ENCODE measurements at places on chromosomes 16 and 17. TPM values are rescaled to one million over a fixed set of nuclear protein-coding genes. Genes with fewer than 3 reads are reported as not detected.

Gene CCL8
- total RNA-seq: 0.72 TPM

Gene SOX15
- total RNA-seq: 6.8 TPM

- no peak overlapping the region for H3K27ac ChIP-seq
- DNase-seq: no peak
- H3K27me3 ChIP-seq: no peaks in the 10 kb centered on the region
These were observed 9.0 kb downstream of the SRR start for GRCh38 chr17:2312736-2313135.

Gene HOXB6
- 41.3 TPM for total RNA-seq

DNA sequence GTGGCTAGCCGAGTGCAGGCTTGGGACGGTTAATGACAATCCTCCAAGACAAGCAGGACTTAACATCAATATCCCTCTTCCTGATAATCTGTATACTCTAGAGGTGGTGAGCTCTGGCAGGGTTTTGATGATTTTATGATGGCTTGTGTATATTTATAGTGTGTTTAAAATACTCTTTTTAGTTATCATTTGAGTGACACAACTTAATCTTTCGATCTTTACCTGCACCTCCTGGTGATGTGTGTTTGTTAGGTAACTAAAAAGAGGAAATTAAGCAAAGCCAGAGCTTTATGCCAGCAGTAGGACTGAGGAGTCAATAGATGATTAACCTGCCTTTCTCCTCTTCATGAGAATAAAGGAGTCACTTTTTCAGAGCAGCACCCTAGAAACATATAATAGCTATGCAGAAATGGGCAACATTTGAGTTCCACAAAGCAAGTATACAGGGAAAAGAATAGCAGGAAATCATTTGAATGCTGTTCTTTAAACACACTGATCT, 210.5 kb downstream of the IRX3 start:
- no peak overlapping the region for H3K4me3 ChIP-seq
- H3K27me3 ChIP-seq: no peaks in the 10 kb centered on the region
- DNase-seq: no peak
- H3K27ac ChIP-seq: no peak overlapping the region

Gene ZNF785
- total RNA-seq: 18.2 TPM

DNA sequence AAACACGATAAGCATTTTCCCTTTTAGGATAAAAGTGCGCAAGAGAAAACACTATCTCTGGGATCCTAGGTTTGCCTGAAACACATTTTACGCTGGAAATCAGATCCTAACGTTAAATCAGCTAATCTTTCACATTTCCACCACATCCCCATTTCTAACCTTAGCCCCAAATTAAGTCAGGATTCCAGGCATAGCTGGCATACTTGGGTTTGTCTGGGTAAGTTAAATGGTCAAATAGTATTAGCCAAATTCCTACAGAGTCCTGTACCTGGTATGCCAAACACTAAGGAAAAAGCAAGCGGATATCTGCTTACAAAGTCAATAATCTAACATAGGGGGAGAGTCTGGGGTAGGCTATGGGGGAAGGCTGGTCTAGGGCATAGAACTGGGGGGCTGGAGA, 557.4 kb upstream of the ZFHX3 start:
- H3K27me3 ChIP-seq: peaks cover 17% of the 10 kb centered on the region
- H3K27ac ChIP-seq: no peak overlapping the region
- DNase-seq: no peak
- no peak overlapping the region for H3K4me3 ChIP-seq

GRCh38 chr17:3527468-3527867, 30.1 kb downstream of the TRPV3 start:
- H3K27ac ChIP-seq: no peak overlapping the region
- peaks cover 41% of the 10 kb centered on the region for H3K4me1 ChIP-seq
- H3K27me3 ChIP-seq: no peaks in the 10 kb centered on the region
- no peak for DNase-seq

DNA sequence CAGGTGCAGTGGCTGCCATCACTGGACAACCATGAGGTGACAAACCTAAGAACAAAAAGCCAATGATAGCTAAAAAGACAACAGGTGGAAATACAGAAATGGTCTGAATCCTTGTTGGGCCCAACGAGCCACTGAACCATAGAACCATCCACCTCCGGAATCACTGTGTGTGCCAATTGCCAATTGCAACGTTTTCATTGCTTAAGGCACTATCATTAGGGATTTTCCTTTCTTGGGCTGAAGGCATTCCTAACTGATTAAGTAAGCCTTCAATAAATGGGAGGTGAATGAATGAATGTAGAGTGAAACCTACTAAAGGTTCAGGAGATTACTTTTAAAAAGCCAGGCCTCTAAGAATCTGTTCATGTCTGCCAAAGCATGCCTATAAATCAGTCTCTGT, 3.6 kb downstream of the USP31 start:
- peak overlapping the region; percentile 2 for H3K27ac ChIP-seq
- H3K4me3 ChIP-seq: no peak overlapping the region

- H3K27ac ChIP-seq: peak overlapping the region; percentile 98
- DNase-seq: no peak
- H3K36me3 ChIP-seq: peaks cover 3% of the 10 kb centered on the region
- H3K27me3 ChIP-seq: no peaks in the 10 kb centered on the region
- peaks cover 39% of the 10 kb centered on the region for H3K4me1 ChIP-seq
These were observed 88.5 kb downstream of the SMG6 start for GRCh38 chr17:2214929-2215615.

Gene BIRC5
- 13.2 TPM for total RNA-seq

DNA sequence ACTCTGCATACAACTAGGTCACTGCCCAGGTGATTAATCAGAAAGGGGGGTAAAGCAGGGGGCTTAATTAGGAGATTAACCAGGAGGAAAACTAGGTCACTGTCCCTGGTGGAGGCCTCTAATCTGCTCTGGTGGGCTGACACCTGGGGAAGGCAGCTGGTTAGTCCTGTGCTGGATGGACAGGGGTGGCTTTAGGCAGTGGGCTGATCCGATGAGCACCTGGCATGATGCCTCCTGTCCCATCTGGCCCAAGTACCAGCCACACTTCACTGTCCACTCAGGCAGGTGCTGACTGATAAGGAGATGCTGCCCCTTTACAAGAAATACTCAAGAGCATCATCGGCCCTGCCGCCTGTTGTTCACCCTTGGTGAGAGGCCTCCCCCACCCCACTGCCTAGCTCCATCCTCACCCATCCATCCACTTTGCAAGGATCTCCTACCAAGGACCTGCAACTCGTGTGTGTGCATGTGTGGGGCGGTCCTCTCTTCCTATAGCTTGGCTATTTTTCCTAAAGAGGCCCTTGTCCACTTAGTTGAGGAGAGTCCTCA, 13.8 kb upstream of the RCVRN start:
- no peak for DNase-seq
- H3K27me3 ChIP-seq: no peaks in the 10 kb centered on the region
- no peak overlapping the region for H3K27ac ChIP-seq
- H3K36me3 ChIP-seq: peaks cover 42% of the 10 kb centered on the region

Gene SLC46A1
- total RNA-seq: 10.2 TPM

- peaks cover 69% of the 10 kb centered on the region for H3K4me1 ChIP-seq
- no peak for DNase-seq
- peaks cover 36% of the 10 kb centered on the region for H3K36me3 ChIP-seq
These were observed 2.0 kb downstream of the TP53I13 start for GRCh38 chr17:29570521-29570920.

Gene TBC1D3G
- total RNA-seq: not detected

DNA sequence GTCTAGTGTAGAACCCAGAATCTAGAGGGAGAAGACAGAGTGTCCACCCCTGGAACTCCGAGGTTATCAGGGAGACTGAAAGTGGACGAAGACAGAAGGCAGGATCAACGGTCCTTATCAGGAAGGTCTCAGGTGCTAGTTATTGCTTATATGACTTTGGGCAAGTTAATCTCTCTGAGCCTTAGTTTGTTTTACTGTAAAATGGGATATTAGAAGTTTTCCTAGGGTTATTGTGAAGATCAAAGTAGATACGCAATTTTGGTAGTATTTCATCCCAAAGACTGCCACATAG, 1.2 kb downstream of the RNF167 start:
- H3K27me3 ChIP-seq: no peaks in the 10 kb centered on the region
- peaks cover 39% of the 10 kb centered on the region for H3K4me1 ChIP-seq
- no peak for DNase-seq
- peaks cover 71% of the 10 kb centered on the region for H3K36me3 ChIP-seq

DNA sequence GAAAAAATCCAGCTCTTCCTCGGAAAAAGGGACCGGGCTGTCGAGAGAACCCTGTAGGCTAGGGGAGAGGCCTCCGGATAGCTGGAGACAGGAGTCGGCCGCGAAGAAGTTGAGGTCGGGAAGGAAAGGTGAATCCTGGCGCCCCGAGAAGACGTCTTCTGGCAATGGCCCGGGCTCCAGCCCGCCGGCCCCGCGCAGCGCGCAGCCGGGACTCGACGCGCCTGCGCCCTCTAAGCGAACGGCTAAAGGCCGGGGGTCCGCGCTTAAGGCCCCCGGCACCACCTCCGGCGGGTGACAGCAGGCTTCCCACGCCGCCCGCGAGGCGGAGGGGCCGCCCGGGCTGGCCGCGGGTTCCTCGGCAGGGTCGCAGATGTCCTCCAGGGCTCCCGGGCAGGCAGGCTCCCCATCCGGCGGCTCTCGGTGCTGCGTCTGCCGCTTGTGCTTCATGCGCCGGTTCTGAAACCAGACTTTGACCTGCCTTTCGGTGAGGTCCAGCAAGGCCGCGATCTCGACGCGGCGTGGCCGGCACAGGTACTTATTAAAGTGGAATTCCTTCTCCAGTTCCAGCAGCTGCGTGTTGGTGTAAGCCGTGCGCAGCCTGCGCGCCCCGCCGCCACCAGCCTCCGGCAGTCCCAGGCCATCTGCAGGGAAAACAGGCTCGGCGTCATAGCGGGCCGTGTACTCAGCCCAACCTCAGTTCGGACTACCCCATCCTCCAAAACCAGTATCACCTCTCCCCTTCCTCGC, 1.6 kb downstream of the HOXB2 start:
- H3K4me3 ChIP-seq: peak overlapping the region; percentile 86
- H3K27ac ChIP-seq: peak overlapping the region; percentile 99
- H3K36me3 ChIP-seq: peaks cover 14% of the 10 kb centered on the region
- peaks cover 37% of the 10 kb centered on the region for H3K4me1 ChIP-seq
- H3K27me3 ChIP-seq: no peaks in the 10 kb centered on the region

Gene ORC6
- 8.6 TPM for total RNA-seq

Gene HOXB13
- total RNA-seq: not detected

GRCh38 chr17:62800585-62800984, 7.5 kb downstream of the MARCHF10 start:
- no peak for DNase-seq
- H3K27ac ChIP-seq: no peak overlapping the region
- H3K4me1 ChIP-seq: peaks cover 4% of the 10 kb centered on the region
- H3K27me3 ChIP-seq: no peaks in the 10 kb centered on the region

DNA sequence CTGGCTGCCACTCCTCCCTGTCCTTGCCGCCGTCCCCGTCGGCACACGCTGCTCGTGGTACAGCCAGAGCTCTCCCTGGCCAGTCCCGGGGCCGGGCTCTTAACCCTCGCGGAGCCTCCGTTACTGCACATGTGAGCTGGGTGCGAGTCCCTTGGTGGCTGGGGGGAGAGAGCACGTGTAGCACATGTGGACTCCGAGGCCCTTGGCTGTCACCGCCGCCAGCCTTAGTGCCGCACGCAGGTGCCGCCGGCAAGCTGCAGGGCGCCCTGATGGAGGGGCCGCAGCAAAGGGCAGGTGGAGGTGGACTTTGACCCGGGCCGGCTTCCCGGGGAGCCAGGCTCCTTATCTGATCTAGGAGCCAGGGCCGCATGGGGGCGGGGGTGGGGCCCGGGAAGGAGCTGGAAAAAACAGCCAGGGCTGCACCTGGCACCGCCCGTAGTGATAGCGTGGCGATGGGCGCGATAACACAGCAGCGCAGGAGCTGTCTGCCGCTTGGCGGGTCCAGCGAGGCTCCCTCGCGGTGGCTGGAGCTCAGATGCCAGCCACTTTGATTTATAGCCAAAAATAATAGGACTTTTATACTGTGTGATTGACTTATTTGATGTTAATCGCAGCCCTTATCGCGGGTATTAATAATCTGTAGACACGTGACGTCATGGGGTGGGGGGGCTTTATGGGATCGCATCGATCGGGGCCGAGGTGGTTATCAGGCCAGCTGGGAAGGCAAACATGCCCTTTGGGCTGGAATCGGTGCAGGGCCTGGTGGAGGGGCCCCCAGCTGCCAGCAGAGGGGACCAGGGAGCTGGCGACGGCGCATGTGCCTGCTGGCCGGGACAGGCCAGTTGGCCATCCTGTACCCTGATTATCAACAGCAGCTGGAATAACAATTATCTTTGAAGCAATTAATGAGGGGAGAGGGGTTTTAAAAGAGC, 35.1 kb downstream of the ZFPM1 start:
- no peak overlapping the region for H3K4me3 ChIP-seq
- H3K27ac ChIP-seq: no peak overlapping the region
- H3K27me3 ChIP-seq: no peaks in the 10 kb centered on the region
- DNase-seq: no peak
- peaks cover 7% of the 10 kb centered on the region for H3K4me1 ChIP-seq

DNA sequence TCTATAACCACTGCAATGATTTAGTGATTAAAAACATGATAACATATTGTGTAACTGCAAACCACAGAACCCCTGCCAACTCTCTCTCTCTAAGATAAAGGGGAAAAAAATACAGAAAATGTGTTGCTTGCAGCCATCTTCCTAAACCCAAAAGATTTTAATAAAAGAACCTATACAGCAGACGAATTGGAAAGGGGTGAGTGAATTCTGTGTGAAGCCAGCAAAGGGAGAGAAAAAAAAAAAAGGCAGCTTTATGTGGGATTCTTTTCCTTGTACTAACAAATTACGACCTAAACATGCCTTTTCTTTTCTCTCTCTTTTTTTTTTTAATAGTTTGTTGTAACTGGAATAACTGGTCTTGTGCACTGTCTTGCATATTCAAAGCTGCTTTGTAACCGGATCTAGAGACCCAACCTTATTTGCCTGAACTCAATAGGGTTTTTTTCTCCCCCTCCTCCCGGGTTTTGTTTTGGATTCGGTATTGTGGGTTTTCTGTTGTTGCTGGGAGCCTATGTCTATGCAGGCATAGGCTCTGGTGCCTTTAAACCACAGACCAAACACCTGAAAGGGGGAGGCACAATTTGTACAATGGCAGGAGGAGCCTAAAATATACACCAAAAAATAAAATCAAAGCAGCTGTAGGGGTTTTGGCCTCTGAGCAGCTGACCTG, 7.0 kb upstream of the ZFHX3 start:
- peaks cover 26% of the 10 kb centered on the region for H3K4me1 ChIP-seq
- no peaks in the 10 kb centered on the region for H3K36me3 ChIP-seq
- H3K27me3 ChIP-seq: peaks cover 59% of the 10 kb centered on the region
- no peak for DNase-seq

Gene KRTAP2-3
- total RNA-seq: not detected

DNA sequence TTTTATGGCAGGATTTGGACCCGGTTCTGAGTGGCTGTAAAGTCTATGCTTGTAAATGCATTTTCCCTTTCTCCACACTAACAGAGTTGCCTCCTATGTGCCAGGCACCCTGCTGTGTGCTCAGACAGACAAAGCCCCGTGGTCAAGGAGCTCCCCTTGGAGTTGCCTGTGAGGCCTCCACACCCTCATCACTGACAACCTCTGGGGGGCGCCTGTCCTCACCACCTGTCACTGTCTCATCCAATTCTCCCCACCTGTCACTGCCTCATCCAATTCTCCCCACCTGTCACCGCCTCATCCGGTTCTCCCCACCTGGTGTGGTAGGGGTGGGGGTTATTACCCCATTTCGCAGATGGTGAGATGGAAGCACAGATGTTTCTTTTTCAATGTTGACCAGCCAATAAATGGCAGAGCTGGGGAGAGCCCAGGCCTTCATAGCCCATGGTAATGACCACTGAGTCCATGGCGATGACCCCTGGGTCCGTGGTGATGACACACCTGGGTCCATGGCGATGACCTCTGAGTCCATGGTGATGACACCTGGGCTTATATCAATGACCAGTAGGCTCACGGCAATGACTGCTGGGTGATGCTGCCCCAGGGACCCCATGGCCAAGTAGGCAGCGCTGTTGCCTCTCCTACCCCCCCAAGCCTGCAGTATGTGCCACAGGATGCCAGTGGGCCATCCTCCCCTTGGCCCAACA, 150.1 kb downstream of the IRF8 start:
- no peak for DNase-seq
- no peak overlapping the region for H3K27ac ChIP-seq
- peaks cover 25% of the 10 kb centered on the region for H3K27me3 ChIP-seq
- no peaks in the 10 kb centered on the region for H3K36me3 ChIP-seq

All from spinal cord (tissue), 10 donors.